Heart right ventricle (tissue), 16 donors: ENCODE measurements at places on chromosomes 3 and 15. TPM values are rescaled to one million over a fixed set of nuclear protein-coding genes. Genes with fewer than 3 reads are reported as not detected.

Gene RETNLB
- not detected for total RNA-seq

GRCh38 chr3:147371140-147371539, 35.2 kb downstream of the ZIC4 start:
- no peak for DNase-seq

DNA sequence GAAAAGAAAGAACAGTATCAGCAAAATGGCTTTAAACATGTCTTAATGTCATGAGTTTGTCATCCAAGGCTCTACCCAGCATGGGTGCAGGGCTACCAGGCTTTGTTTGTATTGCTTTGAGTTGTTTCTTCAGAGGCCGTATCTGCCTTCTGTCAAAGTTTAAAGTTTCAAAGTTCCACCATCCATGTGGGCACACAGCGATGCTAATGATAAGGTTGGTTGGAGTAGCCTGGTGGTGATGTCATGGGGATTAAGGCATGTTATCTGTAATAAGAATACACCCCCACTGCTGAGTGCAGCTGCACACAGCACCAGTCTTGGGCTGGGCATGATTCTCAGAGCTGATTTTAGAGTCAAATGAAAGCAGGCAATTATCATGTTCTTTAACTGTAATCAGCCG, 72.0 kb upstream of the LRTM1 start:
- DNase-seq, result no peak

- no peak for DNase-seq
Measured at GRCh38 chr3:66270701-66271100, 49.9 kb downstream of the SLC25A26 start.

GRCh38 chr3:190182418-190183043, 61.8 kb upstream of the P3H2 start:
- DNase-seq, result no peak
